ENCODE measurements at places on chromosomes 2 and 18.

GRCh38 chr2:156892467-156893281, 364.8 kb upstream of the GALNT5 start:
- DNase-seq, result peak; percentile 77

DNA sequence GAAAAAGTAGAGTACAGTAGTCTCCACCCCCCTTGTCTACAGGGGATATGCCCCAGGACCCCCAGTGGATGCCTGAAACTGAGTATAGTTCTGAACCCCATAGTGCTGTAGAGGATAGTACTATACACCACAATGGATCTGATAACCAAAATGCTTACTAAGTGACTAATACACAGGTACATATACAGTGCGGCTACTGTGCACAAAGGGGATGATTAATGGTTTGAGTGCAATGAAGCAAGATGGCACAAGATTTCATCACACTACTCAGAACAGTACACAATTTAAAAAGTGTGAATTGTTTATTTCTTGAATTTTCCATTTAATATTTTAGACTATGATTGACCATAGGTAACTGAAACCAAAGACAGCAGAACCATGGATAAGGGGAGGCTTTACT, 446.9 kb upstream of the NRP2 start:
- DNase-seq, result no peak

DNA sequence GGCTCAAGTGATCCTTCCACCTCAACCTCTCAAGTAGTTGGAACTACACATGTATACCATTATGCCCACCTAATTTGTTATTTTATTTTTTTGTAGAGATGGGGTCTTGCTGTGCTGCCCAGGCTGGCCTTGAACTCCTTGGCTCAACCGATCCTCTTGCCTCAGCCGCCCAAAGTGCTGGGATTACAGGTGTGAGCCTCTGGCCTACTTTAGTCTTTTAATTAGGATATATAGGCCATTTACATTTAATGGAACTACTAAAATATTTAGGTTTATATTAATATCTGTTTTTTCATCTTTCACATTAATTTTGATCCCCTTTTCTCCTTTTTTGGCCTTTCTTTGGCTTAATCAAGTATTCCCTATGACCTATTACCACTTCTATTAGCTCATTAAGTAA, 95.7 kb upstream of the OSR1 start:
- DNase-seq, result no peak

- no peak for DNase-seq
Observed at GRCh38 chr2:120320318-120320851, 25.6 kb upstream of the INHBB start.

DNA sequence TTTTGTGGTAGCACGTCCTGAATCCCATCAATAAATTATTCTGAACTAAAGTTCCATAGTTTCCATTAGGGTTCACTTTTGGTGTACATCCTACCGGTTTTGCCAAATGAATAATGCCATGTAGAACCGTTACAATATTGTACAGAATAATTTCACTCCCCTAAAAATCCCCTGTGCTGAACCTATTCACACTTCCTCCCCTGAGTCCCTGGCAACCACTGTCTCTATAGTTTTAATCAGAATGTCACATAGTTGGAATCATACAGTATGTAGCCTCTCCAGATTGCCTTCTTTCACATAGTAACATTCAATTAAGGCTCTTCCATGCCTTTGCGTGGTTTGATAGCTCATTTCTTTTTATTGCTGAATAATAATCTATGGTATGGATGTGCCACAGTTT, 9.6 kb upstream of the CASP8 start:
- no peak for DNase-seq

Measured in NCI-H510A treated with DMSO at 0.1 percent for 48 hours (cell line).